DMS 273 treated with DMSO at 0.1 percent for 48 hours (cell line): ENCODE measurements at places on chromosomes 3 and 15.

GRCh38 chr15:99365242-99365641, 114.0 kb downstream of the LRRC28 start:
- DNase-seq = no peak

GRCh38 chr3:113698956-113699355, 2.5 kb upstream of the USF3 start:
- DNase-seq = no peak

- DNase-seq = no peak
These were observed 812.9 kb downstream of the VGLL3 start for GRCh38 chr3:86178095-86178494.

- DNase-seq = no peak
These were observed 52.8 kb downstream of the PPM1L start for GRCh38 chr3:160808838-160809237.

DNA sequence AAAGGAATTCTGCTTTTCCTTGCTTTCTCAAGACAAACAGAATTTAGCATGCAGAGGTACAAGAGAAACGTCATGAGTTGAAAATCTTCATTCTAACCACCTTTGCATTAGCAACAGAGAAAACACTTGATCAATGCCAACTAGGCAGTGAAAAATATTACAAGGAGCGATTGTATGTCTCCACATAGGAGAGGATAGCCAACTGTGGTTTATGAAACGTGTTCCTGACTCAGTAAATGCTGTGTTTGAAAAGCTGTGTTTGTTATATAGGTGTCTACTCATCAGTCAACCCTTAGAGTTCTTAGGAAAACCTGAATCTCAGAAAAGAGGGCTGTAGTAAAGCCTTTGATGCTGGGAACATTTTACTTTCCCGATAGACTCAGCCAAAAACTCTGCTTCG, 102.4 kb downstream of the FRMD4B start:
- no peak for DNase-seq

- DNase-seq = no peak
These were observed 12.1 kb upstream of the TFG start for GRCh38 chr3:100697172-100697571.

DNA sequence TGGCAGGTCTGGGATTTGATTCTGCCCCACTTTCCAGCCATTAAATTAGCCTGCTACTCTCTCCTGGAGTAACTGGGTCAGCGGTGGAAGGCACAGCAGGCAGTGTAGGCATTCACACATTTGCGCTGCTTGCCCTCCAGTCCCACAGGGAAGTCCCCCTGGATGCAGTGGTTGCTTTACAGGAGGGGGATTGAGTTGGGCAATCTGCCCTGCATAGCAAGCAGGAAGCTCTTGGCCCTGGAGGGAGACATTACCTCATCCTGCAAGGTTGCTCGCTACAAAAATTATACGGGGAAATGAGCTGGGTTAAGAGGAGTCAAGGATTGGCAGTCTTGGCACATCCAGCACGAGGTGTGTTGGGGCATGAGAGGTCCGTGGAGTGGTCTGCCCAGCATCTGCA, 14.8 kb downstream of the MCM2 start:
- no peak for DNase-seq

DNA sequence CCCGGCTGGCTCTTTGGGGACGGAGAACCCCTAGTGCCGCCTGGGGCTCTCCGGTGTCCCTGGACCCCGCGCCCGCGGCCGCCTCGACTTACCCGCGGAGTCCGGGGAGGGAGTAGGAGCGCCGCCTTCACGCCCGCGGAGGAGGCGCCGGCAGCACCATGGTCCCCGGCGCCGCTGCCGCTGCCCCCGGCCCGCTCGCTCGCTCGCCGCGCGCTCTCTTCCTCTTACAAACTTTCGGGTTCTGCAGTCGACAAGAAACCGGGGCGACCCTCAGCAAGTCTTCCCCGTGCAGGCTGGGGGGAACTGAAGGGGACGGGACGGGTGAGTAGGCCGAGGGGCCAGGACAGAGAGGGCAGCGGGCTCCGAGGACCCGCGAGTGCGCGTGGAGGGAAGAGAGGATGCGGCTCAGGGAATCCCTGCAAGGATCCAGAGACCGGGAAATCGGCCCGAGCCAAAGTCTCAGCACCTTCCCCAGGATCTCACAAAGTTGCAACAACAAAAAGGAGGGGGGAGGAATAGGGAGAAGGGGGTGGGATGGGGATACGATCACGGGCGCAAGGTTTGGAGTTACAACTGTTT, 2.0 kb downstream of the FOXP1 start:
- DNase-seq = no peak
